ENCODE measurements at places on chromosomes 13 and 19.

- no peak for DNase-seq
Measured at GRCh38 chr19:41449079-41449864, 6.3 kb downstream of the ERICH4 start.

- no peak for DNase-seq
Measured at GRCh38 chr19:12825254-12826131, 8.9 kb downstream of the RTBDN start.

GRCh38 chr13:57409121-57409520 is 222.4 kb upstream of the PCDH17 start:
- no peak for DNase-seq

- DNase-seq: no peak
Measured at GRCh38 chr19:40605216-40605971, 4.2 kb downstream of the LTBP4 start.

DNA sequence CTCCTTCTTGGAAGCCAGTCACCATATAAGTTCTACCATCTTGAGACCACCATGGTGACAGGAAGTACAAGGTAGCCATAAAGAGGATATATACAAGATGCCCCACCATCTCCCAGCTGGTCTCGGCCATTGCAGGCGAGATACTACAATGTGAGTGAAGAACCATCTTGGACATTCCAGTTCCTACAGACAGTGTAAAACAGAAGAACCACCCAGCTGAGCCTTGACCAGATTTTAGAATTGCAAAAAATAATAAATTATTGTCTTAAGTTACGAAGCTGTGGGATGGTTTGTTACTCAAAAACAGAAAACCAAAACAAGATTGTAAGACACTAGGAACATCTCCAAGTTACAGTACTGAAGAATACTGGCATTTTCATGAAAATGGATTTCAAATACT is 43.6 kb downstream of the DOCK9 start:
- DNase-seq: no peak

DNA sequence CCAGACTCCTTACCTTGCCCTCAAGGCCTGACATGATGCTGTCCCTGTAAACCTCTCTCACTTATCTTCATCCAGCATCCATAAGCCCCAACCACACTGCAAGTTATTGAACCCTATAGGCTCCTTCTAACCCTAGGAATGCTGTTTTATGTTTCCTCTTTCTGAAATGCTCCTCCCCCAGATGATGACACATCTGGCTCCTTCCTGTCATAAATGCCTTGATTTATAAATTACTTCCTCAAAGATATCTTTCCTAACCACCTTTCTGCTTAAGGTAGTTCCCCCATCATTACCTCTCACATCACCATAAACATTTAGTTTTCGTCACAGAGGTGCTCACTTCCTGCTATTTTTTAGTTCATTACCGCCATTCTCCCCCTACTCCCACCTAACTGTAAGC is 12.3 kb downstream of the RUBCNL start:
- no peak for DNase-seq

DNA sequence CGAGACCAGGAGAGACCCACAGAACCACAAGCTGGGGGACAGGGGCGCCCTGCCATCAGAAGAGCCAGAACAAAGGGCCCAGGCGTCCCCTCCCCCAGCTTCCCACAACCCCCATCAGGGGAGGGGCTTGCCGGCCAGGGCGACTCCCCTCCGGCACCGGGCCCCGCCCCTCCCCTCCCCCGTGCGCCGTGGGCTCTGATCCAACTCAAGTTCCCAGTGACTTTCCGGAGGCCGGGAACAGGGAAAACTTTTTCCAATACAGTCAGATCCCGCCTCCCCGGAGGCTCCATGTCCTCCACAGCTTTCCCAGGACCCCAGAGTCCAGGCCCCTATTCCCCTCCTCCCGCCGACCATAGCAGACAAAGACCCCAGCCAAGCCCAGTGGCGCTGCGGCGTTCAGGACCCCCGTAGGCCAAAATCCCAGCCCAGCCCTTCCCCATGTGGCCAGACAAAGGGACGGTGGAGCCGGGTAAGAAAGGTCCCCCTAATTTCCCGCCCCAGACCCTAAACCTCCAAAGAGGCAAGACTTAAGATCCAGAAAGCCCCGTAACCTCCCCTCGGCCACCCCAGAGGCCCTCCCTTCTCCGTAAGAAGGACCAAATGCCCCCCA is 673 bp downstream of the TEAD2 start:
- DNase-seq: peak; percentile 26

GRCh38 chr13:109119896-109120295 is 490.5 kb downstream of the MYO16 start:
- DNase-seq: no peak

DNA sequence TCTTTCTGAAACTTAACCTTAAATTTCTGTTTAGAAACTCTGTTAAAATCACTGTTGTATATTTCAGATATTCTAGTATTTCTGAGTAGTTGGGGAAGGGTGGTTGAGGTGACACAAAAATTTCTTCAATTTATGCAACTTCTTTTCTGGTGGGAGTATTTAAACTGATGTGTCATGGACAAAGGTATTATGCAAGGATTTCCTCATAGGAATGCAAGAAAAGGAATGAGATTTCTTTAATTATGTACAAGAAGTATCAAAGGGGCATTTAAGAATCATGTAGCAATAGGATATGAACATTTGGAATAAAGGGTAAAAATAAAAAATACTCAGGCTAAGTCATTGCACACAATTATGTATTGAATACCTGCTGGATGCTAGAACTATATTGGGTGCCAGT is 575.8 kb upstream of the KLF12 start:
- DNase-seq: no peak

- DNase-seq: no peak
Measured at GRCh38 chr13:29441306-29441705, 154.2 kb downstream of the SLC7A1 start.

GRCh38 chr13:108272333-108272732 is 2.8 kb downstream of the TNFSF13B start:
- DNase-seq: no peak

GRCh38 chr19:18437491-18438330 is at the start of gene ISYNA1:
ISYNA1 (minus strand) TSS chr19:18438133; CDS start chr19:18437979, 154 bp downstream.
- DNase-seq: no peak

DNA sequence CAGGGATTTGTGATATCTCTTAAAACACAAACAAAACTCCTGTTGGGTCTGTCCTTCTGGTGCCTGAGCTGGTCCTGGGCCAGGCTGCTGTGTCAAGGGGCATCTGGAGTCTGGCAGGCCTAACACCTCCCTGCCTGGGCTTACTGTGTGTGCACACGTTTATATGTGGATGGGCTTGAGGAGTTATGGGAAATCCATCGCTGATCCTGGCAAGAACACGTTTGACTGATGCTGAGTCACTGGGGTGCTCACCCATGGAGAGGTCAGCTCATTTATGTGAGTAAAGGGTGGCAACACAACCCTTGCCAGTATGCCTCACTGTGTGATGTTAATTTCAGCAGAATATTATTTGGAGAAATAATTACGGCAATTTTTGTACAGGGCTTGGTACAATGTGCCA is 44.5 kb upstream of the PCDH8 start:
- no peak for DNase-seq

DNA sequence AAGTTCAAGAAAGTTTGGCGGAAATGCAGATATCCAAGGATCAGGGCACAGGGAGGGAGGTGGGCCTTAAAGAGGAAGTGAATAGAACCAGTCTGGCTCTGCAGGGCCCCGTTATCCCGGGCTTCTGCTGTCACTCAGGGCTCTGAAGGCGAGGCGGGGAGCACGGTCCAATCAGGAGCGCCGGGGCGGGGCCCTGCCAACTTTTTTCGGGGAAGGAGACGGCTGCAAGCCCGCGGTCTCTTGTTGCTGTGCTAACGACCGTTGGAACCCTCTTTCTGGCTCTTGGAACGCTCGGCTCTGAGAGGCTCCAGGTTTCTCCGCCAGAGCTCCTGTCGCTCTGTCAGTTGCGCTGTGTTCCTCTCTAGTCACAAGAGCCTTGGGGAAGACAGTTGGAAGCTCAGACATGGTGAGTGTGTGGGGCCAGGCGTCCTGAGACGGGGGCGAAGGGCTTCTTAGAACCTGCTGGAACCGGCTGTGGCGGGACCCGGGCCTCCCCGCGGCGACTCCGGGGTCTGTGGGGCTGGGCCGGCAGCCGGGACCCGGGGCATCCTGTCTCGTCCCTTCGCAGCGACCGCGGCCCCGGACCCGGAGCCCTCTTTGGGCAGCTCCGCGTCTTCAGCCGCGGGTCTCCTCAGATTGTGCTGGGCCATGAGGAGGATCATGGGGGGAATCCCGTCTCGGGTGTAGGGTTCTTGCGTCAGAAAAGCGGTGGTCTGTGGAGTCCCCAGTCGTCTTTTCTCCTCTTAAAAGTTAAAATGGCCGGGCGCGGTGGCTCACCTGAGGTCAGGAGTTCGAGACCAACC is 27.7 kb downstream of the ZNF844 start:
- DNase-seq: peak; percentile 37

DNA sequence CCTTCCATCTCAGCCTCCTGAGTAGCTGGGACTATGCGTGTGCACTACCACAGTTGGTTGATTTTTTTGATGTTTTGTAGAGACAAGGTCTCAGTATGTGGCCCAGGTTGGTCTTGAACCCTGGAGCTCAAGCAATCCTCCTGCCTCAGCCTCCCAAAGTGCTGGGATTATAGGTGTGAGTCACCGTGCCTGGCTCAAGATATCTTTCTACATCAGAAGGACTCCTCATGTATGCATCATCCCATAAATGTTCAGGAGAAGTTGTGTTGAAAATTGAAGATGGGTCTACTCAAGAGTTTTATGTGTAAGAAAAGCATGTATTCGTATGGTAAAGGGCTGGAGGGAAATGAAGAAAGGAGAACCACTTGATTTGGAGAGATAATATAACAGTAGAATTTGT is 71.8 kb upstream of the STK24 start:
- DNase-seq: no peak

GRCh38 chr13:87590518-87590917 is 80.7 kb upstream of the SLITRK5 start:
- no peak for DNase-seq

GRCh38 chr19:31715249-31715945 is 366.2 kb upstream of the TSHZ3 start:
- DNase-seq: no peak

- DNase-seq: peak; percentile 23
Measured at GRCh38 chr13:46126552-46127357, 21.9 kb upstream of the CPB2 start.

DNA sequence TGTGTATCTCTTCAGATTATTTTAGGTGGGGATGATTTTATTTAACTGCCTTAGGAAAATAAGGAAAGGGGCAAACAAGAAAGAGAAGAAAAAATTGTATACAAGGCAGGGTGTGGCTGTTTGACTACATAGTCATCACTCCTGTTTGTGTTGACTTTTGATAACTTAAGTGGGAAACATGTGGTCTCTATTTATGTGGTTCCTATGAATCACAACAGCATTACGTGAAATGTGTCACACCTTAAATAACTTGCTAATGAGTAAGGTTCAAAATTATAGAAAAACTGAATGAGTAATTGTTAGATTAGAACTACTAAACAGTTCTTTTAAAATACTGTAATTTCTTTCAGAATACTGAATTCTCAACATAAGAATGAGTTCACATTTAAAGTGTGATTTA is 69.3 kb downstream of the LMO7 start:
- DNase-seq: no peak
